ENCODE measurements at places on chromosomes 2 and 18.

DNA sequence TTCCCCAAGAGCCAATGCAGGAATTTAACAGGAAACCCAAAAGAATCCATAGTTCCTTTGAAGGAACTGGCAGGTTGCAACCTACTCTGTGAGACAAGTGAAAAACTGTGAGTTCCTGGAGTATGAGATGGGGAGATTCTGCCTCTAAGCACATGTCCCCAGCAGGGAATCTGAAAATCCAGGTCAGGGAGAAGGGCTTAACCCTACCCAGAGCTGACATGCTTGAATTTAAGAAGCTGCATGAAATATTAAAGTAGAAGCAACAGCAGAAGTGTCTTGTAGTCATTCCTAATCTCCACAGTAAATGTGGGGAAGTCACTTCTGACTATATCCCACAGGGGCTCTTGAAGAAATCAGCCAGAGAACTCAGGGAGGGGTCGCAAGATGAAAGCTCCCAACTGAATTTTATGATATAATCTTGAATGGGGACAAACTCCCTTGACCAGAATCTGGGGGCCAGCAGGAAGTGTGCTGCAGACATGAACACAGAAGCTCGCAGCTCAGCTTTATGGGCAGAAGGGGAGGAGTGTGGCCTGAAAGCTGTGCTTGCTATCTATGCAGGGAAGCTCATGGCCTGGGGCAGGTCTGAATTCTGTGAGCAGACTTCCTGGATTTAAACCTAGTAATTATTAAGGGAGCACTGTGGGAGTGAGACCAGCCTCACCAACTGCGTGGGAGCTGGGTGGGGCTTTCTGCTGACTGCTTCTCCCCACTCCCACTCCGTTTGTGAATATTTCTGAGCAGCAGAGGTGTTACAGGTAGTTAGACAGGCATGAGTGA, 184.1 kb upstream of the KYNU start:
- peak; percentile 7 for DNase-seq

- DNase-seq, result no peak
Measured at GRCh38 chr18:76052227-76052595, 442.8 kb downstream of the ZNF516 start.

DNA sequence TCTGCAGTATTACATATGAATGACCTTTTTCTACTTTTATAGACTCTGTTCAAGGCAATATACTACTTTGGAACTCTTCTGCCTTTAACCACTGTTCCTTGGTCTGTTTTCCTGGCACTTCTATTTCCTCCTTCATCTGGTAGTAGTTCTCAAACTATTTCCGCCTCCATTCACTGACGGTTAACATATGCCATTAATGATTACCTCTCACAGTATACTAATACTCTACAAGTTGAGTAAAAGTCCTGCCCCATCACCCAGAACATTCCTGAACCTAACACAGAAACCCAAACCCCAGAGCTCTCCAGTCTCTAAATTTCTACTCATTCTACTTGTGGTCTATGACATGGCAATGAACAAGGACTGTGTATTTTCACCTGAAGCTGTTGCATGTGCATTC, 4.5 kb downstream of the GFPT1 start:
- DNase-seq, result no peak

DNA sequence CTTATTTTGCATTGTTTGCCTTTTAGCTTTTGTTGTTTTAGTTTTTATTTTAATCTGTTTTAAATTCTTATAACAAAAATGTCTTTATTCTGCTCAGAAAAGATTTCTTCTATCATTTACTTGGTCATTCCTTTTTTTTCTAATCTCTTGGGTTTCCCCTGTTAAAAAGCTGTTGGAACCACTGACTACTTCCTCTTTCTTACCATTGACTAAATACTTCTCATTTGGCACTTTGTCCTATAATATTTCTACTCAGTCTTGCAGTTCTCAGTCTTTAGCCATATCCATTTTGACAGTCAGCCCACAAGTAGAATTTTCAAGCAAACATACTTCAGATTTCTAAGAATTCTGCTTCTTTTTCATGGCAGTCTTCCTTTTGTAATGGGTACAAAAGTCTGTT, 567.2 kb downstream of the SATB2 start:
- DNase-seq, result no peak

GRCh38 chr2:120622886-120623753, 112.5 kb upstream of the GLI2 start:
- DNase-seq, result no peak

GRCh38 chr2:217360781-217361482, 501.1 kb upstream of the TNP1 start:
- peak; percentile 57 for DNase-seq

- no peak for DNase-seq
Measured at GRCh38 chr2:139652385-139652784, 872.2 kb upstream of the NXPH2 start.

DNA sequence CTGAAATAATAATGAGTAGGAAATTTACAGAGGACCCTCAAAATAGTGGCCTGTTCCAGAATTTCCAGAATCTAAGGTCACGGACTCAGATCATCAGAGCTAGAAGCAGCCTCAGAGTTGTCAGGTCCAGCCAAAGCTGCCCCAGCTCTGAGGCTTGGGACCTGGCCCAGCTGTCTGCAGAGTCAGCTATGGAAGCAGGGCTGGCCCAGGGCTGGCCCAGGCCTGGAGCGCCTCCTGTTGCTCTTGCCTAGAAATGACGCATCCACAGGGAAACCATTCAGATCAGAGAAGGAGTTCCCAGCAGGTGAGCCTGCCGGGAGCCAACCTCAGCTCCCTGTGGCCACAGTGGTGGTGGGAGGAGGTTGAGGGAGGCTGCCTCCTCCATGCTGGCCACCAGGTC, 106.7 kb upstream of the ARL4C start:
- DNase-seq, result no peak

- no peak for DNase-seq
Measured at GRCh38 chr2:195472501-195473234, 184.4 kb upstream of the SLC39A10 start.

GRCh38 chr2:65019675-65020195, 30.5 kb downstream of the SLC1A4 start:
- DNase-seq, result no peak

DNA sequence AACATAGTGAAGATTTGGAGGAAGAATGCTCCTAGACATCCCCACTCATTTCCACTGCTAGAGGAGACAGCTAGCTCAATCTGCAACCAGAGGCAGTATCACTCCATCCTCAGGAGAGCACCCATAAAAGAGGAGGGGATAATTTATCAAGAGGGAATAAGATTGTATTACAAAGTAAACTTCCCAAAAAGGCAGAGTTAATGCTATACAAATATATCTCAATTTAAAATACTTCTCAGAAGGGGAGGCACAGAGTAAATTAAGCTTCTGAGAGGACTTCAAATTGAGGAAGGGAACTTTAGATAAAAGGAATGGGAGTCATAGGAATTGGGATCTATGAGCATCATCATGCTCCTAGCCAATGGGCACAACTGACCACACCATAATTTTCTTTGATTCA, 29.1 kb downstream of the EXOC6B start:
- no peak for DNase-seq

DNA sequence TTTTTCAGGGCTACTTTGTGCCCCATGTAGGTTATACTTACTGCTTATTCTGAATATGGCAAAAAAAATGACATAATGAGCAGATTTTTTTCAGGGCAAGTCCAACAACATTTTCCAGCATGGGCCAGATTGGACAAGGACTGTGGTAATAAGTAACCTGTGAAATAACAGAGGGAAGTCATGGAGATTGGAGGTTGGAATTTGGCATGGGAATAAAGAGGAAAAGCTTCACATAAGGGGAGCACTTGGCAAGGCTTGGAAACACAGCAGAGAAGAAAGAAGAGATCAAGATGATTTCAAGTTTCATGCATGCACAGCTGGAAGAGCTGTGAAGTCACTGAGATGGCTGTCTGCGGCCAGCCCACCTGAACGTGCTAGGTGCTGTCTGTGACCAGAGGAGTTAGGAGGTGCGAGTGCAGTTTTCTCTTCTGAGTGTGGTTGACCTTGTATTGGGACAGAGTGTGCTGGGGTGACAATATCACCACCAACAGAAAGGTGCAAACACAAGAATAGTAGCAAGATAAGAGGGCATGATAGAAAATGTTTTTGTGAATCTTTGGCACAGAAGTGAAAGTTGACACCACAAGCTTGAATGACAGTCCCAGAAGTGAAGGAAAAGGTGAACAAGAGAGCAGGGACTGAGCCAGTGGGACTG, 71.1 kb upstream of the DSC1 start:
- no peak for DNase-seq

DNA sequence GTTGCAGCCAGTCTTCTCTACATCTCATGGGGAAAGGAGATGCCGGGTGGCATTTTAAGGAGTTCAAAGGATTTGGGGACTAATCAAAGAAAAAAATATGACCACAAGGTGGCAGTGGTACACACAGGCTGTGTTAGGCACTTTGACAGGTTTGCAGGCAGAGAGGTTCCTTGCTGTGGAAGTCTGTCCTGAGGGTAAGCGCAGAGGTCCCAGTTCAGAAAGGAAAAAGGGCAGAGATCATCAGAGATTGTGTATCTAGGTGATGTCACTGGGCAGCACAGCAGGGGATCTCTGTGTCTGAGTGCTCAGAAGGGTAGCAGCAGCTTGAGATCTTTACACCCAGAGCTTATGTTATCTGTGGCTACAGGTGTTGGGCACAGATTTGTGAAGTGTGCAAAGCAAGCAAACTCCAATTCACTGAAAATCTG, 231.4 kb downstream of the LRRTM1 start:
- DNase-seq, result peak; percentile 56

DNA sequence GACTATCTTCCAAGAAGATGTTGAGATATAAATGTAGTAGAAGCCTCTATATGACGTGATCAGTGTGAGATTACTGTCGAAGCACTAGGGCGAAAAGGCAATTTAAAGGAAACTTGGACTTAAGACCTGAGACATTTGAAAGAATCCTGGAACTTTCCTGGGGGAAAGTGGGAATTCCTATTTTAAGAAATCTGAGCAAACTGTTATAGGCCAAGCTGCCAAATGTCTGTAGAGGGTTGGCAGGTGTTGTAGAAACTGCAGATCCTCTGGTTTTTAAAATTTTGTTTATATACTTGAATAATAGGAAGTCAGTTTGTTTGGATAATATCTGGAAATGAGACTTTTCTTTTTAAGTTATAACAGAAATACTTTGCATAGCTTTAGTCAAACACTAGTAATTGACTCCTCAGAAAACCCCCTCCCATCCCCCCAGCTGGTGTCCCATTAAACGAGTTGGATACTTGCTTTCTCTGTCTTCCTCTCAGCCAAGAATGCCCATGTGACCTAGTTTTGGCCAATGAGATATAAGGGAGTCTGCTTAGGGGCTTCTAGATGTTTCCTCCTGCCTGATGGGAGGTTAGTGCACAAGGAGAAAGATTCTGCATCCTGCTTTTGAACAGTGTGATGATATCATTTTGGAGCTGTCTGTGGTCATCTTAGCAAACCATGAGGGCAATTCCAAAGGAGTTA, 61.2 kb downstream of the MOGAT1 start:
- DNase-seq, result no peak

DNA sequence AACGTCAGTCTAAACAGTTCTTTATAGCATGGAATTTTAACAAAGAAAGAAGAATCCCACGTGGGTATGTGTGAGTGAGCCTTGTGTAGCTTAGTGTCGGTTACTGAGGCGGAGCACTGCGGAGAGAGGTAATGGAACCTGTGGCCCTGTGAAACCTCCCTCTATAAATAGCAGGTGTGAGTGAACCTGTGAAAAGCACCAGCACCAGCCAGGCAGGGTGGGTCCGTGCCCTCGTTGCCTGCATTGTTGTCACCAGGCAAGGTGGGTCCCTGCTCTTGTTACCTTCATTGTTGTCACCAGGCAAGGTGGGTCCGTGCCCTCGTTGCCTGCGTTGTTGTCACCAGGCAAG, 4.7 kb downstream of the CTDP1 start:
- no peak for DNase-seq

GRCh38 chr18:11578799-11579198, 30.6 kb upstream of the SLC35G4 start:
- no peak for DNase-seq

DNA sequence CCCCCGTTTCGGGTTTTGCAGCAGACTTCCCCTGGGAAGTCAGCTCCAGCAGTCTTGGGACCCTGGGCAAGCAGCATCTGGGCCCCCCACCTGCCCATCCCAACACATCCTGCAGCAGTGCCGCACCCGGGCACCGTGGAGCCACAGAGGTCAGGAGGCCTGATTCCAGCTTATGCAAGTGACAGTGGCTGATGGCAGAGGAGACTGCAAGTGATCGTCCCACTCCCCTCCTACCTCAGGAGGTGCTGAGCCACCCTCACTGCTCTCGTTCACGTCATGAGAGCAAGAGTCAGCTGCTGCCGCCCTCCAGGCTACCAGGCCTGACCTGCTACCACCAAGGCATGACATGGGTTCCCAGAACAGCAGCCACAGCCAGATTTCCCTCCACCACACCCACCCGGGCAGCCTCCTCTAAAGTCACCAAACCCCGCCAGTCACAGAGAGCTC, 18.2 kb downstream of the COX7A2L start:
- DNase-seq, result no peak

DNA sequence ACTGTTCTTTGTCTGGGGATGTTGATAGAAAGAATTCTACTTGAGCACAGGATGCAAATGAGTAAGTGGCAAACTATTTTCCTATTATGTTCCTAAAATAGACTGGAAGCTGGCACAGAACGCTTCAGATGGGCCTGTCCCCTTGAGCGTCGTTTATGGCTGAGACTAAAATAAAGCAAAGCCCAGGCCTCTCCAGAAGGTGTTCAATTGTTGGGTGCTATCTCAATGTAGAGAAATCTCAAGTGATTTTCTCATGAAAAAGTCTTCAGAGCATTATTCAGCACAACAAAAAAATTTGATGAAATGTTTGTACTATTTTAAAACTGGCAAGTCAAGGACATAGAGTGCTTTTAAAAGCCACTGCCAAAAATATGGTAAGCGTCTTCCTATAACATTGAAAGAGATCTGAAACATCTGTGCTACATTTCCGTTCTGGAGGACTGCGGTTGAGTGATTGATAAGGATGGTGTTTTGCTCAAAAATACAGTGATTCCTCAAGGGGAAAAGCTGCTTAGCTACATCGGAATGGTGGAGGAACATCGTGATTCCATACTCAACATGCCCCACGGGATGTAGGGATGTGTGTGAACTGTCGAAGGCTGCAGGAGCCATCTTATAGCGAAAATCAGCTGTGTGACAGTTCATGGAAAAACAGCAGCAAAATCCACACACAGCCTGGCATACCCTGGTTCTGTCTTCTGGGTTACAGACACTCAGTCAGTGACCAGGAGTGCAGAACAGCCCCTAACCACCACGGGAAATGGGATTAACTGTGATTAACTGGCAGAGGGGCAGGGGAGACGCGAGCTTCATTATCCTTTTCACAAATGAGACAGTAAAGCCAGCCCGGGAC, 10.4 kb upstream of the LRRFIP1 start:
- no peak for DNase-seq

- no peak for DNase-seq
Measured at GRCh38 chr2:178173657-178174056, 20.7 kb upstream of the OSBPL6 start.

- no peak for DNase-seq
Measured at GRCh38 chr2:85135660-85135914, 2.4 kb downstream of the TCF7L1 start.
